ENCODE measurements at places on chromosomes 7 and 10.
A peak's percentile ranks its signal among the peaks of the same experiment; 100 is the strongest.

- no peak for DNase-seq
These were observed 571.2 kb downstream of the PTPRN2 start for GRCh38 chr7:158016180-158017097.

DNA sequence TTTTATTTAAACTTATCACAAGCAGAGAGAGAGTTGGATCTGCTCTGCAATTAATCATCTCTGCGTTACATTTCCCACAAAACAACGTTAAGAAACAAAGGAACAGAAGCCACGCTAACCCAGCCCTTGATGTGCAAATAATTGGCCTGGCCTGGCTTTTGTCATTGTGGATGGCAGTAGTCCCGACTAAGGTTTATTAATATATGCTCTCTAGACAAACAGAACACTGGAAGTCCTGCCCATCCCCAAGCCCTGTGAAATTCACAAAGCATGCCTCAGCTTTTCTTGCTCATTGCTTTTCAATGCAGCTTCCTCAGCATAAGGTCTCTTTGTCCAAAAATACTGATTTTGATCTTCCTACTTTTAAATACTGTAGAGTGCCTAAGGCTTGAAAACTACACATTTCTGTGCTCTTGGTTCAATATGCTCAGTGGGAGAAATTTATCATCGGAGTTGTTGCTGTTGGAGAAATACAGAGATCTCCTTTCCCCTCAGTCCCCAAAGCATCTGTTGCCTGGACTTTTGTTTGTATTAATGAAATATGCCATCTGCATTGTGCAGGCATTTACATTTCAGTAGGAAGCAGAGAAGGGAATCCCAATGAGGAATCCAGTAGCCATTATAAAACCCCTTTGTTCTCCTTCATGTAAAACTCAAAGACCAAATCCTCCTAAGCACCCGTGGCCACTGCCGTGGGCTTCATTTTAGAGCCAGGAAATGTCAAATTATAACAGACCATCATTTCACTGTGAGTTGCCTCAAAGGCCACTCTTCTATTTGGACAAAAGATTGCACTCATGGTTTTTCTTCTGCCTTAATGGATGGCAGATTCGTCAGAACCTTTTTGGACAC is 61.1 kb downstream of the SORCS1 start:
- no peak for DNase-seq

- DNase-seq: no peak
These were observed 184.1 kb upstream of the STK17A start for GRCh38 chr7:43398831-43399230.

- DNase-seq: no peak
These were observed 1.5 kb downstream of the ANKRD61 start for GRCh38 chr7:6032641-6033040.

DNA sequence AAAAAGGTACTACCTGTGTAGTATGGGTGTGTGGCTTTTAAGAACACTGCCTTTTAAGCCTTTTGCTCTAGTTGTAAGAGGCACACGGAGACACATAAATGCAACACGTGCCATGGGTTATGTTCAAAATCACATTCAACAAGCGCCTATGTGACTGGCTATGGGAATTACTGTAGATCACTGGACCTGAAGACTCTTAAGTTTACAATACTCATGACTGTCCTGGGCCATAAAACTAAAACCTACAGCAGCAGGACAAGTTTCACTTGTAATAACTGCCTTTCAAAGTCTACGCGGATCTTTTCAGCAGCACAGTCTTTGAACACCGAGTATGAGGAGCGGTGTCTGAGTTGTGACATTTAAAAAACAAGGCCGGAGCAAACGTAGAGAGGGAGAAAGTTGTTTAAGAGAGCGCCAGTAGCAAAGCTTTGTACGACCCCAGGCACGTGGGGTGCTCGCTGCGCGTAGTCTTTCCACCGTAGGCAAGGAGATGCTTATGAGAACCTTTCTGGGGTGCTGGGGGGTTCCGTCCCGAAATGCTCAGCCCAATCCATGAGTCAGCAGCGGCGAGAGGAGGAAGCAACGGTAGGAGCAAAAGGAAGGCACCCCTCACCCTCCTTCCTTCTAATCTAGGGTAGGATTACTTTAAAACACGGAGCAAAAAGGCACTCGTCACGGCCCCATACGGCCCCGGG is 662 bp downstream of the DNAJC2 start:
- peak; percentile 6 for DNase-seq

DNA sequence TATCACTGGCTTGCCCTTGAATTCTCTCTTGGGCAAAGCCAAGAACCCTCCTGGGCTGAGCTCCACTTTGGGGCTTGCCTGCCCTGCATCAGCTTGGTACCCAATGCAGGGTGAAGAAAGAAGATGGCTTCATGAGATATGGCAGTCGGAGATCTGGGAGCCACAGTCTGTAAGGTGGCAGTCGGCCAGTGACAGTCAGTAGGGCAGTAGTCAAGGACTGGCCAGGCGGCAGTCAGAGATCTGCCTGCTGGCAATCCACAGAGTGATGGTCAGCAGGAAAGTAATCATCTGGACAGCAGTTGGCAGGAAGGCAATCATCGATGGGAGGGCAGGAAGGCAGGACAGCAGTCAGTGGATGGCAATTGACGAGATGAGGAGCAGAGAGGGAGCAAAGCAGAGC is 32.6 kb upstream of the CNNM1 start:
- DNase-seq: no peak

- no peak for DNase-seq
These were observed 201.7 kb upstream of the PRSS58 start for GRCh38 chr7:142459551-142459963.

DNA sequence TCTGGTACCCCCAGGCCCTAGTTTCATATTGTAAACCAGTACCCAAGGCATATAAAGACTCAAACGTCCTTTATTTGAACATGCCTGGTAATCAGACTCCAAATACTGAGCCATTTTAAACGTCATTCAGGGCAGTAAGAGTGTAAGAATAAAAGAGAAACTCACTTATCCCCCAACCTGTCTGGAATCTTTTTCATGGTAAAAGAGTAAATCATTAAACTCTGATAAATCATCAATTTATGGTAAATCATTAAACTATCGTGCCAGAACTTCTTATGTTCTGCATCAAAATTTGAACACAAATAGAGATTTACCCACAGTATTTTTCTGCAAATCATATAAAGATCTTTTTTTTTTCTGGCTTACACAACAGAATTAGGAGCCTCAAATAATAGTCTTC is 734.3 kb upstream of the POT1 start:
- no peak for DNase-seq

- DNase-seq: no peak
These were observed 109.9 kb upstream of the EFCAB10 start for GRCh38 chr7:105691082-105691679.

DNA sequence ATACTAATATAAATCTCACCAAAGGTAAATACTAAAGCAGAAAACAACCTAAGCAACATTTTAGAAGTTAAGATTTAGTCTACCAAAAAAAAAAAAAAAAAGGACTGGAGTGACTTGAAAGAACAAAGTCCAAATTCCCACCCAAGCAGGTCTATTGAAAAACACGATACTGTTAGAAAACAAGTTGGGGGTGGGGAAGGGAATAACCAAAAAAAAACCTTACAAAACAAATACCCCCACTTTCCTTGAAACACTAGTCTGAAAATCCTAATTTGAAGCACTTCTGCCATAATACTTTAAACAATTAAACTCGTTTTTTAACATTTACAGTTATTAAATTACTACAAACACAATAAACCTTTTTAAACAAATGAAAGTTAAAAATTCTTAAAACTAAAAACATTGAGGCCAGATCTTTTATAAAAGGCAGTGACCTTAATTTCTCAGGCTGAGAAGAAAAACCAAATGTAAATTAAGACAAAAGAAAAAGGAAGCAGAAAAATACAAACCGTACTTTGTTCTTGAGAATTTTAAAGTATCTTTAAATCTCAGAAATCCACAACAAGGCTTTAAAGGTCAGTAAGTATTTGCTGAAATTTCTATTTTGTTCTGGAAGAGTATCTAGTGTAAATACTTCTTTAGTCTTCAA is 135.1 kb downstream of the NRBF2 start:
- DNase-seq: no peak

DNA sequence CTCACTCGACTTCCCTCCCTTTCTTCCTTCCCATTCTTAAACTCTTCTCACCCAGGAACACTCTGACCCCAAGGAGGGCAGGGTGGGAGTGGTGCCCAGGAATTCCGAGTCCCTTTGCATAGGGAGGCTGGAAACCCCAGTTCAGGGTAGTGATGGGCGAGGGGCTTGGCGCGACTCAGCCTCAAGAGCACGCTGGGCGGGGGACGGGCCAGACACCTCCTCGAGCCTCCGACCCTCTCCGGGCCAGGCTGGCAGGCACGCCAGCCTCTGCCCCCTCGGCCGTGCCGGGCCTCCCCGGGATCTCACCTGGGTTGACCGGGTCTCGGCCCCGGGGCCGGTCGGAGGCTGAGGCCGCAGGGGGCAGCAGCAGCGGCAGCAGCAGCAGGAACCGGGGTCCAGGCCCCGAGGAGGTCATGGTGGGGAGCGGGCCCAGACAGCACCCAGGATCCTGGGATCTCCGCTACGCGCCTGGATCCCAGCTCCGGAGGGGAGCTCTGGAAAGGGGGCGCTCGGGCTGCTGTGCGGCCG is 457 bp downstream of the PLOD3 start:
- no peak for DNase-seq

DNA sequence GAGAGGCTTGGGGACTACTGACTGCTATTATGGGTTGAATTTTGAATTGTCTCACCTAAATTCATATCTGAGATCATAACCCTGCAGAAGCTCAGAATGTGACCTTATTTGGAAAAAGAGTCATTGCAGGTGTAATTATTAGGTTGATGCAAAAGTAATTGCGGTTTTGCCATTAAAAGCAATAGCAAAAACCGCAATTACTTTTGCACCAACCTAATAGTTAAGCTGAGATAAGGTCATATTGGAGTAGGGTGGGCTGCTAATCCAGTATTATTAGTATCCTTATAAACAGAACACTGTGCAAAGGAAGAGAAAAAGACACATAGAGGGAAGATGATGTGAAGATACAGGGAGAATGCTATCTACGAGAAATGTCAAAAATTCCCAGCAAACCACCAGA is 82.3 kb downstream of the AOAH start:
- no peak for DNase-seq

GRCh38 chr7:107961405-107961804 is 41.6 kb downstream of the LAMB1 start:
- DNase-seq: no peak

DNA sequence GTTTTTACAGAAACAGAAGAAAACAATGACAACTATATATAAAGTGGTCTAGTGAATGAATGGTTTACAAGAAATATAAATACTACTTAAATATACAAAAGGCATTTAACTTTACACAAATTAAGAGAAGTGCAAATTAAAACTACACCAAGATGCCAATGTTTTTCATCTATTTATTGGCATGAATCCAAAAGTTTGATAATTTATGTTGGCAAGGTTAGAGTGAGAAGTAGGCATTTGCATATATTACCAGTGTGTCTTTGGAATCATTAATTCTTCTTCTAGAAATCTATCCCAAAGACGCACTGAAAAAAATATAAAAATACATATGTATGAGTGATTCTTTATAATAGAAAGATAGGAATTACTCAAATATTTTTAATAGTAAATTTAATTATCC is 457.4 kb downstream of the MDFIC start:
- no peak for DNase-seq

DNA sequence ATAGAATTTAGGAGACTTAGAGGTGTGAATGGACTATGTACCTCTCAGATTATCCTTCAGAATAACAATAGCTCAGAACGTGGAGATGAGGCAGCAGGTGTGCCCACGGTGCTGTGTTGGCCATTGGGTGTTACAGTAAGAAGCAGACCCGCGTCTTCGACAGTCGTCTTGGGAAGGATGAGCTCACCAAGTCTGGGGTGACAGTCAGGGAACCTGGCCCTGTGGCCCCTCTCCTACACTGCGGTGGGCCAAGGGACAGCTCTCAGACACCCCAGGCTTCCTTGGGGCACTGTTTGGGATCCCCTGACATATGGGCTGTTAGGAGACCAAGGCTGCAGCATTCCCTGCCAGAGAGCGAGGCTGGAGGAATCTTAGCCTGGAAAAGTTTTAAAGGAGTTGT is 88.5 kb downstream of the ACTR3B start:
- DNase-seq: no peak

- no peak for DNase-seq
These were observed 12.8 kb upstream of the LRRC4 start for GRCh38 chr7:128044064-128044463.

GRCh38 chr10:72110673-72111401 is 22.5 kb upstream of the SPOCK2 start:
- DNase-seq: no peak

- DNase-seq: no peak
These were observed 244.0 kb upstream of the KLF6 start for GRCh38 chr10:4028854-4029583.

DNA sequence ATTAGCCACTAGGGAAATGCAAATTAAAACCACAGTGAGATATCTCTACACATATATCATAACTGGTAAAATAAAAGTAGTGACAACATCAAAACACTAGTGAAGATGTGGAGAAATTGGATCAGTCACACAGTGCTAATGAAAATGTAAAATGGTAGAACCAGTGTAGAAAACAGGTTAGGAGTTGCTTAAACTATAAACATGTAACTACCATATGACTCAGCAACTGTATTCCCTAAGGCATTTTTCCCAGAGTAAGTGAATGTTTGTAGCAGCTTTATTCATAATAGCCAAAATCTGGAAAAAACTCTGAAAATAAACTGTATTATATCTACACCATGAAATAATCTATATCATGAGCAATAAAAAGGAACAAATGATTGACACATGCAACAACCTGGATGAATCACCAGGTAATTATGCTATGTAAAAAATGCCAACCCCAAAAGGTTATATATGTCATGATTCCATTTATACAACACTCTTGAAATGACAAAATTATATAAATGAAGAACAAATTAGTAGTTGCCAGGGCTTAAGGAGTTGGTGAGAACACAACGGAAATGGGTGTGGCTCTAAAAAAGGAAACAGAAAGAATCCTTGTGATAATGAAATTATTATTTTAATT is 22.8 kb downstream of the SLC25A40 start:
- no peak for DNase-seq

GRCh38 chr7:133950855-133951254 is 176.3 kb upstream of the LRGUK start:
- DNase-seq: no peak

- DNase-seq: no peak
These were observed 29.5 kb upstream of the FBXW4 start for GRCh38 chr10:101724446-101724845.

DNA sequence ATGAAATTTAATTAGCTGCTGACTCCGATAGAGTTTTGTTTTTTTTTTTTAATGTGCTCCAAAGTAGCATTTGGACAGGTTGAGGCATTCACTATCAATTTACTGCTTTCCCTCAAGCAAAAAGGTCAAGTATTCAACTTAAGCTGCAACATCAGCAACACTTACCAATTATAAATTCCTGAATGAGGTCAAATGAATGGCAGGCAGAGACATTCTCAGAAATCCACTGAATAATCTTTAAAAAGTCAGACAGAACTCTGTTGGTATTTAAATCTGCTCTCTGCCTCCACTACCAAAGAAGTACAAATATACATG is 62.8 kb downstream of the GSAP start:
- DNase-seq: no peak

GRCh38 chr10:17143055-17143690 is 13.6 kb upstream of the CUBN start:
- no peak for DNase-seq
